ENCODE measurements at places on chromosomes 1 and 21.

- peak; percentile 13 for DNase-seq
These were observed 127.2 kb upstream of the ZC3H12A start for GRCh38 chr1:37347104-37347649.

- DNase-seq, result no peak
These were observed 402.5 kb downstream of the HHAT start for GRCh38 chr1:210731193-210731592.

- DNase-seq, result no peak
These were observed 26.7 kb upstream of the RPTN start for GRCh38 chr1:152185544-152186391.

- no peak for DNase-seq
These were observed 42.8 kb upstream of the LRIF1 start for GRCh38 chr1:111006556-111006955.

- DNase-seq, result no peak
These were observed 3.4 kb downstream of the RERE start for GRCh38 chr1:8813991-8814390.

- no peak for DNase-seq
These were observed 5.0 kb downstream of the ADARB1 start for GRCh38 chr21:45079351-45079750.

- DNase-seq, result no peak
These were observed 2.2 kb downstream of the FAM89A start for GRCh38 chr1:231037585-231038517.

GRCh38 chr1:68459796-68460195 lies 10.0 kb upstream of the RPE65 start:
- no peak for DNase-seq

DNA sequence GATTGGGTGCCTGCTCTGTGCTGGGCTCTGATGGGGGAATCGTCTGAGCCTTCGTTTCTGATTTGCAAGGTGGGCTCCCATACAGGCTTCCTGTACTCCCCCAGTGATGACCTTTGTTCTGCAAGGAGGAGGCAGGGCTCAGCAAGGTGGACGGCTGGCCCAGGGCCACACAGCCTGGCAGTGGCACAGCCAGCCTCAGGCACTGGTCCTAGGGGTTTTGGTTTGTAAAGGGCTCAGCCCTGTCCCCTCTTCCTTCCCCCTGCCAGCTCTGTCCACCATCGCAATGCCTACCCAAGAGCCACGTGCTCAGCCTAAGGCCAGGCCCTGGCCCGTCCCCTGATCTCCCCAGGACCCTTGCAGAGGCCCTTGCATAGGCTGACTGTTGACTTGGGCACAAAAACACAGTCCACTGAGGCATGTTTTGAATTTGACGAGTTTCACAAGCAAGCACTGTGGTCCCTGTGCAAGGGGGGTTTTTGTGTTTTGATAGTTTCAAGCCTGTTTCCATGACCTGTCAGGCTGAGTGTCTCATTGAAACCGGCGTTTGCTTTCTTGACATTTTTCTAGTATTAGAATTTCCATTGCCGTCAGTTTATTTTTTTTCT lies 39.5 kb upstream of the TNFRSF1B start:
- DNase-seq, result no peak
